ENCODE measurements at places on chromosomes 6 and 20. TPM values are rescaled to one million over a fixed set of nuclear protein-coding genes. Genes with fewer than 3 reads are reported as not detected.

SLC35F1 gene
- 5.9 TPM for total RNA-seq

GSTA1 gene
- 1.1 TPM for total RNA-seq

POPDC3 gene
- total RNA-seq = 6.4 TPM

NR2E1 gene
- total RNA-seq = not detected

GPX5 gene
- total RNA-seq = not detected

HTR1E gene
- total RNA-seq = 3.6 TPM

SYNE1 gene
- 8.8 TPM for total RNA-seq

PHF3 gene
- total RNA-seq = 72.5 TPM

DNA sequence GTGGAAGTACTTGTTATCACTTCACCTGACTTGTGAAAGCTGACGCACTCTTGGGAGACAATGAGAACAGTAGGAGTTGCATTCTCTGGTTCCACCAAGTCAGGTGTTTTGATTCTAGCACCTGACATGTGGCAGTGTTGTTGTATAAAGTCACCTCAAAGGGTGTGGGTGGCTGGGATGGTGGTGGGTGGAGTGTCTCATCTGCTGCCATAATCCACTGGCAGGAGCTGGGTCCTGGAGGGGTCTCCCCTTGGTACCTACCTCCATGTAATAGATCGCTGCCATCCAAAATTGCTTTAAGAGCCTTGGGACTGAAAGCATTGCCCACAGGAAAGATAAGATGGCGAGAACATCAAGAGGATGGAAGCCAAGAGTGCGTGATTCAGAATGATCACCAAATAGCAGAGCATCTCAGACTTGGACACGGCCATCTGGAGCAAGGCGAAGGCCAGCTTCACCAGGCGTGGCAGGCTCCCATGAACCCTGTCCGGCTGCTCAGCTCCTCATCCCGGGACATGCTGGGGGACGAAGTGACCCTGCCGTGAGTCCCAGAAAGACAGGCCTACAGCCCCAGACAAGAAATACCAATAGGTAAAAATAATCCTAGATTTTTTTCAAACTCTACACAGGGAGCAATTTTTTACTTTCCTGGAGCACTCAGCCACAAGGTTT lies 56.6 kb downstream of the NPEPL1 start:
- no peak overlapping the region for H3K27ac ChIP-seq
- no peak overlapping the region for H3K4me3 ChIP-seq

DNA sequence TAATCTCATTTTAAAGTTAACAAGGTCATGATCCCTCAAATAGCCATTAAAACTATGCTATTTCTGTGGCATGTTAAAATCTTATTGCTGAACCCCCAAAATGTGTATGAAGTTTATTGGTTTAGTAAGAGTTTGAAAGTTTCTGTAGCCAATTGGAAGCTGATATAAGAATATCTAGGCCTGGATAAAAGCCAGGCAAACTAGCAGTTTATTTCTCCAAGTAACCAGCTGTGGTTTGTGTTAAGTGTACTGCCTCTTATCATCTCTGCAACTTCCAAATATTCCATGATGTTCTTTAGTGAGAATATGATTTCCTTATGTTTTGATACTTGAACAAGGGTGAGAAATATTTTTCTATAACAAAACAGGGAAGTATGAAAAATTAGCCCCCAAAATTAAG lies 76.7 kb downstream of the PRSS35 start:
- H3K36me3 ChIP-seq = no peaks in the 10 kb centered on the region
- H3K27ac ChIP-seq = no peak overlapping the region
- no peak overlapping the region for H3K4me3 ChIP-seq
- DNase-seq = no peak
- no peaks in the 10 kb centered on the region for H3K4me1 ChIP-seq
- no peaks in the 10 kb centered on the region for H3K27me3 ChIP-seq

GRCh38 chr6:140789466-140789865 lies 1343.3 kb upstream of the GJE1 start:
- H3K4me1 ChIP-seq = no peaks in the 10 kb centered on the region
- H3K4me3 ChIP-seq = no peak overlapping the region
- no peaks in the 10 kb centered on the region for H3K36me3 ChIP-seq
- no peak for DNase-seq
- no peaks in the 10 kb centered on the region for H3K27me3 ChIP-seq
- H3K27ac ChIP-seq = no peak overlapping the region

- H3K27me3 ChIP-seq = no peaks in the 10 kb centered on the region
- H3K4me1 ChIP-seq = peaks cover 3% of the 10 kb centered on the region
- peak; percentile 72 for DNase-seq
- H3K27ac ChIP-seq = no peak overlapping the region
- no peaks in the 10 kb centered on the region for H3K36me3 ChIP-seq
- no peak overlapping the region for H3K4me3 ChIP-seq
Observed at GRCh38 chr20:43961541-43962471, 47.2 kb downstream of the TOX2 start.

DNA sequence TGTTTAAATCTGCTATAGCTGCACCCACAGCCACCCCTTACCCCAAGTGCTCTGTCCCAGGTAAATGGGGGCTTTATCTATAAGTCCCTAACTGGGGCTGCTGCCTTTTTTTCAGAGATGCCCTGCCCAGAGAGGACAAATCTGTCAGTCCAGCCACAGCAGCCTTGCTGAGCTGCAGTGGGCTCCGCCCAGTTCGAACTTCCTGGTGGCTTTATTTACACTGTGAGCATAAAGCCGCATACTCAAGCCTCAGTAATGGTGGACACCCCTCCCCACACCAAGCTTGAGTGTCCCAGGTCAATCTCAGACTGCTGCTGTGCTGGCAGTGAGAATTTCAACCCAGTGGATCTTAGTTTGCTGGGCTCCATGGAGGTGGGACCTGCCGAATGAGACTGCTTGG lies 505.2 kb downstream of the CBLN4 start:
- no peaks in the 10 kb centered on the region for H3K36me3 ChIP-seq
- H3K27me3 ChIP-seq = no peaks in the 10 kb centered on the region
- H3K4me1 ChIP-seq = no peaks in the 10 kb centered on the region
- H3K27ac ChIP-seq = no peak overlapping the region
- no peak overlapping the region for H3K4me3 ChIP-seq

- H3K4me1 ChIP-seq = peaks cover 2% of the 10 kb centered on the region
- H3K36me3 ChIP-seq = no peaks in the 10 kb centered on the region
- no peak overlapping the region for H3K4me3 ChIP-seq
- DNase-seq = no peak
Observed at GRCh38 chr6:148240861-148241477, 101.7 kb upstream of the SASH1 start.

DNA sequence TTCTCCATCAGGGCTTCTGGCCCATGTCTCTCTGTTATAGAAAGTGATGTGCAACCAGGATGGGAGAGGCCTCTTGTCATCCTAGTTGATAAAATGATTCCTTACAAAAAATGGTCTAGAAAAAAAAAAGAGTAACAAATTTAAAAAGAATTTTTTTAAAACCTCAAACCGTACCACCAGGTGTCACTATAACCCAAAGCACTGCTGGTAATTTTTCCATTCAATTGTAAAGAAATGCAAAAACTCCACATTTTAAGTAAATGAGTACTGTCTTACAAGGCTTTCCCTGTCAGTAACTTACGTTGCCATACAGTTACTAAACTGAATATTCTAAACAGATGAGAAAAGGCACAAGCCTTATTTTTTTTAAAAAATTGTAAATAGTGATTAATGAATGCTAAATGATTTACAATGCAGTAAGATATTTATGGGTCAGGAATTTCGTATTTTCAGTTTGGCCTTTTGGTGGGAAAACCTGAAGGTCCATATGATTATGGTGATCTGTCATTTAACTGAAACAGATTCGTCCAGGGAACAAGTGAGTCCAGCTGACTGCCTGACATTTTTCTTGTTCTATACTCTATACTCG lies 95.4 kb downstream of the OGFRL1 start:
- H3K36me3 ChIP-seq = no peaks in the 10 kb centered on the region
- DNase-seq = no peak
- H3K27me3 ChIP-seq = peaks cover 18% of the 10 kb centered on the region

- DNase-seq = no peak
- no peak overlapping the region for H3K4me3 ChIP-seq
- no peaks in the 10 kb centered on the region for H3K36me3 ChIP-seq
- H3K27me3 ChIP-seq = no peaks in the 10 kb centered on the region
Observed at GRCh38 chr20:19828232-19828631, 70.2 kb downstream of the RIN2 start.

DNA sequence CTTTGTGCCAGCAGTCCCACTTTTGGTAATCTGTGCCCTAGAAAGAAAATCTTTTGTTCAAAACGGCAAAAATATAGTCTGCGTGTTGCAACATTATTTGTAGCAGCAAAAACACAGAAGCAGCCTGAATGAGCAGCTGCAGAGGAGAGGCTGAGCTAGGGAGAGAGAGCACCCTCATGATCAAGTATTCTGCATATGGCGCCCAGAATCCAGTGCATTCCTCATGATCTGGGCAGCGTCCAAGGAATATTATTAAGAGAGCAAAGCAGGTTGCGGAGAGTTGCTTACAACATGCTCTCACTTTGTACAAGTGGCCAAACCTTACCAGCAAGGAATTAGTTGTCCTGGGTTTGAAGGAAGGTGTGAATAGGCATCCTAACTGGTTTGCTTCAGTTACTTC lies 25.9 kb downstream of the KIZ start:
- DNase-seq = no peak
- H3K27me3 ChIP-seq = no peaks in the 10 kb centered on the region
- H3K4me1 ChIP-seq = no peaks in the 10 kb centered on the region
- no peaks in the 10 kb centered on the region for H3K36me3 ChIP-seq
- H3K27ac ChIP-seq = no peak overlapping the region
- no peak overlapping the region for H3K4me3 ChIP-seq

DNA sequence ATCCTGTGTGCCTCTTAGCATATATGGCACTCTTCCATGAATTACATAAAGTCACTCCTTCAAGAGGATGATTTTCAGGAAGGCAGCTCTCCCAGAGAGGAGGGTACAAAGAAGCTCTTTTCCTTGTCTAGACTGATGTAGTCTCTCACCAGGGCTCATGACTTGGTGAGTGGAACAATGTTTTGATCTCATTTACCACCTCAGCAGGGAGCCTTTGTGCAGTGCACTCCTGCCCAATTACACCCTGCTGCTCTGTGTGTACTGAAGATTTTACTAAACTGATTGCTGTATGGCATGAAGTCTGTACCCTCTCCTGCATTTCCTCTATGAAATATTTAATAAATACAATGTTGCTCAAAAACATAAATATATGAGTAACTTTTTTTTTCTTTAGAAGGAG lies 598.3 kb upstream of the HS3ST5 start:
- H3K27ac ChIP-seq = peak overlapping the region; percentile 34
- no peaks in the 10 kb centered on the region for H3K36me3 ChIP-seq
- no peaks in the 10 kb centered on the region for H3K27me3 ChIP-seq
- peak; percentile 66 for DNase-seq
- H3K4me1 ChIP-seq = peaks cover 16% of the 10 kb centered on the region

GRCh38 chr20:34553366-34553867 lies 5.1 kb upstream of the MAP1LC3A start:
- H3K27me3 ChIP-seq = no peaks in the 10 kb centered on the region
- no peaks in the 10 kb centered on the region for H3K36me3 ChIP-seq
- H3K27ac ChIP-seq = no peak overlapping the region
- DNase-seq = no peak
- H3K4me3 ChIP-seq = no peak overlapping the region

- DNase-seq = no peak
- H3K27ac ChIP-seq = no peak overlapping the region
- no peaks in the 10 kb centered on the region for H3K27me3 ChIP-seq
Observed at GRCh38 chr20:43220612-43221011, 30.9 kb upstream of the PTPRT start.

DNA sequence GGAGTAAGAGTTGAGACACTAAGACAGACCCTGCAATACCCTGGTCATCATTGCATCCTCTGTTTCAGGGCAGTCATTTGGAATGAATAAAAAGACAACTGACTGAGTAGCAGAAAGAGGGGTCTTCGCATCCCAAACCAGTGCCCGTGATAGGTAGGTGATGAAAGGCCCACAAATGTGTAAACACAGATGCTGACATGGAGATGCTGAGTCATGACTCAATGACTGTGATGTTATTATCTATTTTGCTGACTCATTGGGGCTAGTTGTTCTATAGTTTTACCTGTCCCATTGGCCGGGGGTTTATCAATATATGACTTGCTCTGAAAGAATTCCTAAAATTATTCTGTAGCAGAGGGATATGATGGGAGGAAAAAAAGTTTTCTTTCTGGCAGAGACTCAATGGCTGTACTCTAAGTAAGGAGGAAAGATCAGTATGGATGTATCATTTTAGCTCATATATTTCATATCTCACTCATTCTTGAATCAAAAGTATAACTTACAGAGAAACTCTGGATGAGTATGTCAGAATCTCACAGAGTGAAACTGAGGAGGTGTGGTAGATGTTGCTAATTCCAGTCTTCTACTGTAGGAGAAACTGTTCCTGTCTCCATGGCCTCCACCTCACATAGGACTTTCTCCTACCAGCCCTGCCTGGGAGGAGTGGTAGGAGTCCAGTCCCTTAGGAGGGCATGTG lies 119.9 kb upstream of the PREP start:
- peaks cover 15% of the 10 kb centered on the region for H3K27me3 ChIP-seq
- no peak overlapping the region for H3K4me3 ChIP-seq
- DNase-seq = no peak
- H3K4me1 ChIP-seq = no peaks in the 10 kb centered on the region

- H3K27ac ChIP-seq = no peak overlapping the region
- H3K4me3 ChIP-seq = no peak overlapping the region
- no peak for DNase-seq
- H3K4me1 ChIP-seq = peaks cover 18% of the 10 kb centered on the region
- H3K27me3 ChIP-seq = no peaks in the 10 kb centered on the region
Observed at GRCh38 chr6:30202366-30202765, 10.8 kb downstream of the TRIM26 start.
